Type B pancreatic cell (in vitro differentiated cells): ENCODE measurements at places on chromosomes 4 and X. TPM values are rescaled to one million over a fixed set of nuclear protein-coding genes. Genes with fewer than 3 reads are reported as not detected.
A peak's percentile ranks its signal among the peaks of the same experiment; 100 is the strongest.

DNA sequence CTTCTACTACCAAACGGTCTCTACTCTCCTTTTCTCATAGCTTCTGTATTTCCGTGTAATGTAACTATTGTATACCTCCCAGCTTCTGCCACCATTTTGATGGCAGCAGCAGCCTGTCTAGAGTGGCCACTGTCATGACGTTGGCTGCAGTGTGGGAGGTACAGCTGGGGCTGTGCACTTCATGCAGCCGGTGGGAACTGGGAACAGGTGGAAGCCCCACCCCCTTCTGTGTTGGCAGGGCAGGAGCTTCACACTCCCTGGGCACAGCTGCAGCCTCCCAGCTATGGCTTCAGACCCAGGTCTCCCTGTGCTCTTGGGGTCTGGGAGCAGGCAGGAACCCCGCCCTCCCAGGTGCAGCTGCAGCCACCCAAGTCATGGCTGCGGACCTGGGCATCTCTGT, 49.8 kb upstream of the SEC24B start:
- no peak overlapping the region for H3K27ac ChIP-seq
- no peaks in the 10 kb centered on the region for H3K36me3 ChIP-seq
- no peak overlapping the region for H3K4me3 ChIP-seq
- DNase-seq = no peak
- peaks cover 6% of the 10 kb centered on the region for H3K4me1 ChIP-seq

Gene KCTD8
- total RNA-seq = 0.85 and 0.88 TPM in 2 replicates

- no peak overlapping the region for H3K4me3 ChIP-seq
- H3K27ac ChIP-seq = no peak overlapping the region
- H3K36me3 ChIP-seq = no peaks in the 10 kb centered on the region
These were observed 35.3 kb downstream of the PNPLA4 start for GRCh38 chrX:7891928-7892327.

- peak; percentile 99 for DNase-seq
- H3K36me3 ChIP-seq = no peaks in the 10 kb centered on the region
- peak within 1 kb of the TSS; percentile 91 for H3K4me3 ChIP-seq
- H3K27ac ChIP-seq = peak within 1 kb of the TSS; percentile 93
These were observed at the start of gene SMIM14 for GRCh38 chr4:39638354-39639239. Gene SMIM14, minus strand, starts transcription at chr4:39638865. Its CDS starts 33,720 bp downstream, at chr4:39605145.

DNA sequence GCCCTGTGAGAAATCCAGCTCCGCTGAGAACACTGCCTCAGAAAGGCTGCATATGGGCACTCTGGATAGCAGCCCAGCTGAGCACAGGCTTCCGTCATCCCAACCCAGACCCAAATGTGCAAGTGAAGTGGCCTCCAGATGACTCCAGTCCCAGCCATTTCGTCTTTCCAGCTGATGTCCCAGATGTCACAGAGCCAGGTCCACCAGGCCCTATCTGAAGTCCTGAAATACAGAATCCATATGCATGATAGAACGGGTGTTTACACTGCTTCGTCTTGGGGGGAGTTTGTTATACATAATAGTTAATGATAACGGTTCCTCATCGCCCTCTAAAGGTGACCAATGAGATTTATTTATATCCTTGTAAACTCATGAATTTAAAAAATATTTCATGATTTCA, 72.6 kb upstream of the TRIM2 start:
- H3K4me1 ChIP-seq = peaks cover 9% of the 10 kb centered on the region
- no peak overlapping the region for H3K27ac ChIP-seq
- no peaks in the 10 kb centered on the region for H3K36me3 ChIP-seq
- no peak overlapping the region for H3K4me3 ChIP-seq

DNA sequence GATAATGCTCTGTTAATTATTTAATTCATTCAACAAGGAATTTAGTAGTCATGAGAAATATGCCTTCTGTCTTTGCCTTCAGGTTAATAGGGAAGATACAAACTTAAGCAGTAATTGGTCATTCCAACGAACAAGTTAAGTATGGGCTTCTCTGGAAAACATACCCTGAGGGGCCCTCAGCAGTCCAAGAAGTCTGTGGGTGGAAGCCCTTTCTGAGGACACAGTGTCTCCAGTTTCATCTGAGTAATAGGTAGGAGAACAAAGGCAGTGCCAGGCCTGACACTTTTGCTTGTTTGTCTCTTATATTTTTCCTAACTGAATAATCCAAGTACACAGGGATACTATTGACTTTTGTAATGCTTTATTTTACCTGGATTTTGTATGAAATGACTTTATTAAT, 262.5 kb downstream of the FBXW7 start:
- H3K4me1 ChIP-seq = peaks cover 15% of the 10 kb centered on the region
- H3K36me3 ChIP-seq = no peaks in the 10 kb centered on the region
- H3K4me3 ChIP-seq = no peak overlapping the region
- peaks cover 21% of the 10 kb centered on the region for H3K27me3 ChIP-seq
- H3K27ac ChIP-seq = no peak overlapping the region
- no peak for DNase-seq

DNA sequence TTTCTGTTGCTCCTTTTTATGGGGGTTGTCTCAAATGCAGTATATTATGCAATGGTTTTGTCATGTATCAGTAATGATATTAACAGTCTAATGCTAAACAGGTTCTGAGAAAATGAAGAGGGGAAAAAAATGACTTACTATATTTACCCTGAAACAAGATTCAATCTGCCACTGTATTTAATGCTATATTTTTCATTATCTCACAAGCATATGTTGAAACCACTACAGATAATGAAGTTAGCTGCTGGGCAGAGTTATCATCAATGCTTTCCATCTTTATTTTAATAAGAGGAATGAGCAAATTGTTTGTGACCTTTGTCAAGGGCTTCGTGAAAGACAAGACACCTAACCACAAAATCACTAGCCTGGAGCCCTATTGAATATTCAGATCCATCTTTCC, 32.6 kb upstream of the NAA11 start:
- no peak for DNase-seq
- H3K4me3 ChIP-seq = no peak overlapping the region
- H3K4me1 ChIP-seq = no peaks in the 10 kb centered on the region
- no peaks in the 10 kb centered on the region for H3K36me3 ChIP-seq
- H3K27me3 ChIP-seq = no peaks in the 10 kb centered on the region
- H3K27ac ChIP-seq = no peak overlapping the region

Gene MND1
- total RNA-seq = 3.8 and 15.2 TPM in 2 replicates

Gene MAGEB2
- total RNA-seq = not detected in 2 replicates

DNA sequence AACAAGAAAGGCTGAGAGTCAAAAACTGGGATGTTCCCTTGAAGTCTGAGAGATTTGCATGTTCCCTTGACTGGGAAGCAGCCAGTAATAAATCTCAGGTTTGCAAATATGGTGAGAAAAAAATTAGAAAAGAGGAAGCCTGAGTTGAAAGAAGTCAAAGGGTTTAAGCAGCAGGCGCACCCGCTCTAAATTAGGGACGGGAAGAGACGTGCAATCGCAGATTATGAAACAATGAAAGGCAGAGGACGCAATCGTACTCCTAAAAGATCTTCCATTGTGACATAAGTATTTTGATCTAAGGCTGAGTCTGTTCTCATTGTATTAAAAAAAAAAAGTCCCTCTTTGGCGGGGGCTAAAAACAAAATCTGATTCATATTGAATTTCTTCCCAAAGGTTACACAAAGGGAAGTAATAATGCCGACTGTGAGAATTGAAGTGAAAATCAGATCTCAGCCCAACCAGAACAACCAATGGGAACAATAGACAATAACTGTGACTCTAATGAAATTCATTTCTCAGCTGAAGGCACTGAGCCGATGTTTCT, 28.2 kb downstream of the SAT1 start:
- no peak overlapping the region for H3K4me3 ChIP-seq
- DNase-seq = no peak
- peaks cover 23% of the 10 kb centered on the region for H3K4me1 ChIP-seq
- H3K27me3 ChIP-seq = no peaks in the 10 kb centered on the region
